ENCODE measurements at places on chromosomes 11 and 22.

DNA sequence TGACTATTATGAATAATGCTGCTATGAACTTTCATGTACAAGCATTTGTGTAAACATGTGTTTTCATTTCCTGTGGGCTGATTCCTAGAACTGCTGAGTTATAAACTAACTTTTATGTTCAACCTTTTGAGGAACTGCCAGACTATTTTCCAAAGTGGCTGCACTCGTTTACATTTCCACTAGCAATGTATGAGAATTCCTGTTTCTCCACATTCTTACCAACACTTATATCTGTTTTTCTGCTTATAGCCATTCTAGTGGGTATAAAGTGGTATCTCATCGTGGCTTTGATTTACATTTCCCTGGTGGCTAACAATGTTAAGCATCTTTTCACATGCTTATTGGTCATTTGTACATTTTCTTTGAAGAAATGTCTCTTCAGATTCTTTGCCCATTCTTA lies 35.2 kb upstream of the SCUBE2 start:
- no peak for DNase-seq

DNA sequence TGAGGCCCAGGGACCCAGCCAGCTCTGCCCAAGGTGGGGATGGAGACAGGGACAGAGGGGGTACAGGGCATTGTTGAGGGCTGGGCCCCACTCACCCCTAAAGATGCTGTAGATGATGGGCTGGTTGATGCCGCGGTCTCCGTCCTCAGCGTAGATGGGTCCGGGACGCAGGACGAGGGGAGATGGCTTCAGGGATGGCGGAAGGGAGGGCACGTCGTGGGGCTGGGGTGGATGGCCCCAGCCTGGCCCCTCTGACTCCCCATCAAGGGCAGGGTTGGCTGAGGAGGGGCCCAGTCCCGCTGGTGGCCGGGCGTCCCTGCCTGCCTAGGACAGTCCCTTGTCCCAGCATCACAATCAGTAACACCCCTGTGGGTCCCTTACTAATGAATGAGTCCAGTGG lies 4.5 kb upstream of the IRF7 start:
- no peak for DNase-seq

DNA sequence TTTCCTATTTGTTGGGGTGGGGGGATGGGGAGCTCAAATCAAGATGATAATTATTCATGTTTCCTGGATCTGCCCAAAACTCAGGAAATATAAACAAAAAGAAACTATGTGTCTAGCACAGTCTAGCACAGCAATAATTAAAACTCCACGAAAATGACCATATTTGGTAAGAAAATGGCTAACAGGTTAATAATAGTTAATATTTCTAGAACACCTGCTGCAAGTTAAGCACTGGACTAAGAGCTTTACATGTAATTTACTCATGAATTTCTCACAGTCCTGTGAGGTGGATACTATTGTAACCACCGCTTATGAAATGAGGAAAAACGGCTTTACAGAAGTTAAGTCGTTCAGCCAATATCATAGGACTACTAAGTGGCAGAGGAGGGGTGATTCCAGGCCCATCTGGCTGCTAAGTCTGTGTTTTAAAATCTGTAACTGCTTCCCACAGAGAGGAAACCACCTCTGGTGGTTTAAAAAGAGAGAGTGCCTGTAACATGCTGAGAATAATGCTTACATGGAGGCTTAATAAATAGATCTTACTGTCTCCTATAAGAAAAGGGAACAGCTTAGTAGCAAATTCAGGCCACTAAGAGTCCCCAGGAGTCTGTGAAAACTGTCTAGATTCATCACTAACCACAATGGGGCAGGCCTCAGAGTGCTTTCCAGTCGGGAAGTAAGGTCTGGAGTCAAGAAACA lies 11.0 kb upstream of the AMOTL1 start:
- DNase-seq: no peak

DNA sequence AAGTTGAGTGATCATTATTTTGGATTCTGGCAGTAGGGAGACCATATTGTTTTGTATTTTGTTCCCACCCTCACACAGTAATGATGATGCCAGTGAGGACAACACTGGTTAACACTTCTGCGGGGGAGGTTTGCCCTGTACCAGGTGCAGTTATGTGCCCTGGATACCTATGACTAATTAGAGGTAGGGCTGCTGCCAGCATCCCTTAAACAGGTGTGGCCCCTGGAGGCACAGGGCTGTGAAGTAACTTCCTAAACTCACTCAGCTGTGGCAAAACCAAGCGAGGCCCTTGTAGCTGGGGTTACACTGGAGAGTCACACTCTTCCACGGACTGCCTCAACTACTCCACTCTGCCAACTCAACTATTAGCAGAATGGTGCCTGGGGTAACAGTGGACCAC lies 64.5 kb downstream of the MCM5 start:
- no peak for DNase-seq

- no peak for DNase-seq
These were observed 766.4 kb upstream of the LUZP2 start for GRCh38 chr11:23730307-23730998.

DNA sequence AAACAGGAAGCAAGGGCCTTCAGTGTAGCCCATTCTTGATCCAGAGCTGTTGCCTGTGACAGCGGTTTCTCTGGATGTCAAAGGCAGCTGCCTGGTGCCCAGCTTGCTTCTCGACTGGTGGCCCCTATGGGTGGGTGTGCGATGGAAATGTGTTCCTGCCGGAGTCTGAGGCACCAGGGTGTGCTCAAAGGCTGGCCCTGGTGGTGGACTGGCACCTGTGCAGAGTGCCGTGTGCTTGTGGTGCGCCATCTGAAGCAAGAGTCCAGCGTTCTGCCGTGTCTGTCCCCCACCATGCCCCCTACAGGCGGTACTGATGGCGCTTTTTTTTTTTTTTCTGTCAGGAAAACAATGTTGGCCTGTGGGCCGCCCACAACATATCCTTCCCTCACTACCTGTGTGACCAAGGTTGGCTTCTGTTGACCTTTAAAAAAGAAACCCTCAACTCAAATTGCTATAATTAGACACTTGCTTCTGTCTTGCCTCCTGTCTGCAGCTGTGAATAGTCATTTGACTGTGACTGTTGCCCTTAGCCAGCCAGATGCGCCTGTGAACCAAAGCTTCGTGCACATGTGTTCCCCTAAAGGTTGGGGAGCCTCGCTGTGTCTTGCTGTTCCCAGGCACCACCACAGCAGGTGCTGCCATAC lies 4.7 kb upstream of the RANBP1 start:
- DNase-seq: no peak

- DNase-seq: no peak
These were observed 26.8 kb upstream of the RAG1 start for GRCh38 chr11:36540998-36541397.

DNA sequence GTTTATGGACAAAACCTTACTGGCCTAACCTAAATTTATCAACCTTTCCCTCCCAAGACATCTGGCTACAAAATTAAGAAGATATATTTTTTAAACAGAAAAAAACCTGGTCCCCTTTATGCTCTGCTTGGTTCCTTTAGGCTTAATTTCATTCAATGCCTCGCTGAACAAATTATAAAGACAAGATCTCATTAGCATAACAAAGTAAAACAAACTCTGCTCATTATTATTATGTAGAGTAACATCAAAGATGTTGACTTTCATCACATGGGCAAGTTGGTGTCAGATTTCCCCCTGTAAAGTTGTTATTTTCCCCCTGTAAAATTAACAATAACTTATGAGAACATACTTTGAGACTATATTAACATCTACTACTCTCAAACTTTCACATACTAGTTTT lies 11.0 kb downstream of the RRAS2 start:
- DNase-seq: no peak

- DNase-seq: no peak
These were observed 4.7 kb upstream of the JAM3 start for GRCh38 chr11:134063991-134064747.

GRCh38 chr11:60240662-60241061 lies 2.3 kb downstream of the MS4A4E start:
- DNase-seq: no peak
